ENCODE measurements at places on chromosomes 12 and 14.
A peak's percentile ranks its signal among the peaks of the same experiment; 100 is the strongest.

DNA sequence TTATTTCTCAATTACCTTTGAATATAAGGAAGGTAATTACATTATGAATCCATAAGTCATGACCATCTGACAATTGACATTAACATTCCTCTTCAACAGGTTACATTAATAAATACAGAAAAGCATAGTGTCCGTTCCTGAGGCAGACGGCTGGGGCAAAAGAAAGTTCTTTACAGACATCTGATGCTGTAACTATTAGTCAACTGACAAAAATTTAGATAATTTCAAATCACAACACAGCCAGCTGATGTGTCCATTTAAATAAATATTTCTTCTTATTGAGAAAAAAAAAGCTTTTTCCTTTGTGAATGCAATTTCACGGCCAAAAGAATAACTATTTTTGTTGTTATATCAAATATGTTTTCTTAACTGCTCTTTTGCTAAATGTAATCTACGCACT is 9.2 kb upstream of the PYROXD1 start:
- no peak for DNase-seq

DNA sequence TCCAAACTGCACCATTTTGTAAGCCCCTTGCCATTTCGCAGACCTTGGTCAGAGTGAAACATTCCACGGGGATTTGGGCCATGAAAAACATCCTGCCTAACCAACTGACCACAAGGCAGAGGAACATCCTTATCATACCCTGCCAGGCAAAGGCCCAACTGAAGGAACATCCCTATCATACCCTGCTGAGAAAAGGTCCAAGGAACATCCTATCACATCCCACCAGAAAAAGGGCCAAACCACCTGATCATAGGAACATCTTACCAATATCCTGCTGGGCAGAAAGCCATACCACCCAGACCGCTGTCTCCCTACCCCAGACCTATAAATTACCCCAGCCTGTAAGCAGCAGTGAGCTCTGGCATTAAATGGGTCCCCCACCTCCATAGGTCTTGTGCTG is 19.4 kb upstream of the LRRC9 start:
- DNase-seq: no peak

DNA sequence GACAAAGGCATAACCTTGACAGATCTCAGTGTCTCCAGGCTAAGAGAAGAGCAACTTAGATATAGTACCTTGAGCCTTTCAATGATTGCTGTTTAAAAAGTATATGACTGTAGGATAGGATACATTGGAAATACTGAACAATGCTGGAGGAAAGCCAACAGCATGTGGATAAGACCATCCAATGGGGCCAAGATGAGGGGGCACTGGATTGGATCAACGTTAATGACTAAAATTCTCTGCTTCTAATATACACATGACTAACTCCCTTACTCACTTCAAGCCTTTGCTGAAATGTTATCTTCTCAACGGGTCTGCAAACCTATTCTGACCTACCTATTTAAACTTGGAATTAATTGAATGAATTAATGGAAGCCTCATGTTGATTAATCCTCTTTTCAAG is 354.9 kb downstream of the RAD51B start:
- DNase-seq: no peak

DNA sequence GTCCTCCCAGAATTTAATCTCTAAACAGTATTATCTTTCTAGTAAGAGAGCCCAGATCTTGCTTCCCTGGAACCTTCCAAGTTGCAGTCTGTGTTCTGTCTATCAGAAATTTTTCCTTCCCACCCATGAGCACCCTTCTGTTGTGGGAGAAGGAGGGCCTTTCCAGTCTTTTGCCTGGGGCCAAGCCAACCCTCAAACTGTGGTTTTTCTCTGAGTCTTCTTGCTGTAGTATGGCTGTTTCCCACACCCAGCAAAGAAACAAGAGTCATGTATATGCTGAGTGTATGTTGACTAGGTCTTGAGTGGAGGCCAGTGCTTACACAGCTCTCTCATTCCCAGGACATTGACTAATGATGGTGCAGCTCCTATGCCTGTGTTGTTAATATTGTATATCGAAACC is 104.5 kb downstream of the TGFB3 start:
- no peak for DNase-seq

GRCh38 chr14:99432485-99432884 is 48.2 kb downstream of the SETD3 start:
- no peak for DNase-seq

DNA sequence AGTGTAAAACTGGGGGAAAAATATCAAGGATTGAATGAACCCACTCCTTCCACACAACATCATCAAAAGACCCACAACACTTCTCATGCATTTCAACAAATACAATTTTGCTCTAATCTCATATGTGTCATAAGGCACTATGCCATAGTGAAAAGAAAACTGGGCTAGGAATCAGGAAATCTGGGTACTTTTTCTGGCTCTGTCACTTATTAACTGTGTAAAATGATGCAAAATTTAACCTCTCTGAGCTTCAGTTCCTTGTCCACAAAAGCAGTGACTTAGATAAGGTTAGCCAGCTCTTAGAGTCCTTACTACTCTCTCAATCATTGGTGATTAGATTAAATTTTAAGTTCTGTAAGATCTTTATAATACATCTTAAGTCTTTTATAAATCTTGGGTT is 250.5 kb upstream of the SOX5 start:
- no peak for DNase-seq

GRCh38 chr14:89327771-89328212 is 89.2 kb downstream of the FOXN3 start:
- DNase-seq: no peak

DNA sequence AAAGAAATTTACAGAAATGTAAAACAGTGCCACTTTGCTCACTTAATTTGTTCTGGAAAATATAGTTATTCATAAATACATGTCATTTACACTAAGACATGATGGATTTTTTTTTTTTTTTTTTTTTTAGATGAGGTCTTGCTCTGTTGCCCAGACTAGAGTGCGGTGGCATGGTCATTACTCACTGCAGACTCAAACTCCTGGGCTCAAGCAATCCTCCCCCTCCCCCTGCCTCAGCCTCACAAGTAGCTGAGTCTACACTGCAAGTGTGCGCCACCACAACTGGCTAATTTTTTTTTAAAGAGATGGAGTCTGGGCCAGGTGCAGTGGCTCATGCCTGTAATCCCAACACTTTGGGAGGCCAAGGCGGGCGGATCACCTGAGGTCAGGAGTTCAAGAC is 101.2 kb downstream of the PPP2R5C start:
- DNase-seq: no peak

- no peak for DNase-seq
These were observed 12.3 kb upstream of the GPRC5D start for GRCh38 chr12:12964255-12964654.

DNA sequence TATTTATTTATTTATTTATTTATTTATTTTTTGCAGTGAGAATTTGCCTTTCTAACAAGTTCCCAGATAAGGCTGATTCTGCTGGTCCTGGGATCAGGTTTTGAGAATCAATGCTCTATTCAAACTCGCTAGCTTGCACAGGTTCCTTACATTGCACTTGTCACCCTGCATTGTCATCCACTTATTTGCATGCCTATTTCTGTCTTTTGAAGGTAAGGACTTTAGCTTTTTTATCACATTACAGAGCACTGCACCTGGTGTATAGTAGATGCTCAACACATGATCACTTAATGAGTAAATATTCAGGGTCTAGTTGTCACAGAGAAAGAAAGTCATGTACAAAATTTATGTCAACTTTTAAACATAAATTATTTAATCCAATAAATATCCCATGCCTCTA is 219.7 kb upstream of the BTG1 start:
- no peak for DNase-seq

DNA sequence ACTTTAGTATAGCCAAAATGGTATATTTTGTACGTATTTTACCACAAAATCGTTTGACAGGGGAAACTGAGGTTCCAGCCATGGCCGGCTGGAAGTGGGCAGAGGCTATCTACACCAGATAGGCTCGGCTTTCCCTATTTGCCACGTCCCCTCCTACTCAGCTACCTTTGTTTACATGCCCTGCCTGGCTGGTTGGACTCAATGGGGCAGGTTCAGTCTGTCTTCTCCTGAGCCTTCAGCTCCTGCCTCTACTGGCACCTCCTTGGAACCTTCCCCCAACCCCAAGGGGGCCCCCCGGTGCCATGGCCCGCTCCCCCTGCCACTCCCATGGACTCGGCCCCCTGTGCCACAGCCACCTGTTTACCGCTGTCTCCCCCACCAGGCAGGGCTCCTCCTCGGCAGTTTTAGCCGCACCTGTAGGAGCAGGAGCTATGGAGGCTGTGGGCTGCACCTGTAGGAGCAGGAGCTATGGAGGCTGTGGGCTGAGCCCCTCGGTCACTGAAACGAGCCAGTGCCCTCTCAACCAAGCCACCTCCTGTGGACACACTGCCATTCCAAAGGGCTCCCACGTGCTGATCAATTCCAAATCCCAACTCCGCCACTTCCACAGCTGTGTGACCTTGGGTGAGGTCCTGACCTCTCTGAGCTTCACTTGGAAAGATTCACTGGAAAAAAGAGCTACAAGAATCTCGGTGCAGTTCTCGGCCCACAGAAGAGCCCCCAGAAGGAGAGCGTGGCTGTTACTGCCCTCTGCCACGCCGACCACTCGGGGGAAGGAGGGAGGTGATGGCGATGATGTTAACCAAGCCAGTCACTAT is 62.2 kb downstream of the NCOR2 start:
- DNase-seq: no peak

- DNase-seq: no peak
These were observed 932 bp downstream of the ADCY6 start for GRCh38 chr12:48787791-48788523.

GRCh38 chr14:48967419-48967818 is 618.8 kb downstream of the RPS29 start:
- DNase-seq: no peak

- DNase-seq: no peak
These were observed 118.7 kb upstream of the PTPRQ start for GRCh38 chr12:80325167-80325959.

DNA sequence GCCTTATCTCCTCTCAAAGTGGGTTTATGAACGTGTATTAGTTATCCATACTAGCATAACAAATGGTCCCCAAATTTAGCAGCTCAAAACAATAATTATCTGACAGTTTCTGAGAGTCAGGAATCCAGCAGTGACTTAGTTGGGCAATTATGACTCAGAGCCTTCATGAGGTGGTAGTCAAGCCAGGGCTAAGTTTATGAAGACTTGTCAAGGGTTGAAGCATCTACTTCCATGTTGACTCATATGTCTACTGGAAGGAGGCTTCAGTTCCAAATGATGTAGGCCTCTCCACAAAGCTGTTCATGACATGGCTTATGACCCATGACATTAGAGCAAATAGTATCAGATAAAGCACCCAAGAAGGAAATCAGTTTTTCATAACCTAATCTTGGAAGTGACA is 73.2 kb downstream of the IPO8 start:
- DNase-seq: no peak

GRCh38 chr14:33081259-33081658 is 142.6 kb downstream of the NPAS3 start:
- DNase-seq: no peak

GRCh38 chr12:57491393-57492280 is 3.8 kb downstream of the MARS1 start:
- DNase-seq: peak; percentile 18

DNA sequence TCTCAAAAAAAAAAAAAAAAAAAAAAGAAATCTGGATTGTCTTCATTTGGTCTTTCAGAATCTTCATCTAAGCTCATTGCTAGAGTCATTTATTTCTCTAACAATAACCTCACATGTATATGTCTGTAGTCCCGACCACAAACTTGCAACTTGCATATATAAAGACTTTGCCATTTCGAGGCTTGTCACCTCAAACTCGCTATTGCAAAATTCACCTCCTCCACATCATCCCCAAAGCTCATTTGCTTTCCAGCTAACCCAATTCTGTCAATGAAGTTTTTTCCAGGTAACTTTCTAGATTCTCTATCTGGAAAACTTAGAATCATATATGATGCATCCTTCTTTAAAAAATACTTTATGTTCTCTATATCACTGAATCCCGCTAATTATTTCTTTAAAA is 393.2 kb upstream of the ATXN7L3B start:
- DNase-seq: no peak

DNA sequence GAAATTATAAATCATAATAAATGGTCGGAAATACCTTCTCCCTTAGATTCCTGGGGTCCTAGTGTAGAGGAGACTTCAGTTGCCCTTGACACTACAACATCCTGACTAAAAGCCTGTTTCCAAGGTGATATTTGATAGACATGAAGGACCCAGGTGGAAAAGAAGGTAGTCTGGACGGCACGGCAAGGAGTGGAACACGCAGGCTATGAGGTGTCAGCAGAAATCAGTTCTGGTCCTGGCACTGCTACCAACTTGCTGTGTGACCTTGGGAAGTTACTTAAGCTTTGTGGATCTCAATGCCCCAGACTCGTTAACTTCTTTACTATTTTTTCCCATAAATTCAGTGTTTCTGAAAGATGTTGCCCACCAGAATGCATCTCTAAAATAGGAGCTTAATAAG is 36.9 kb upstream of the BCL2L14 start:
- DNase-seq: no peak

DNA sequence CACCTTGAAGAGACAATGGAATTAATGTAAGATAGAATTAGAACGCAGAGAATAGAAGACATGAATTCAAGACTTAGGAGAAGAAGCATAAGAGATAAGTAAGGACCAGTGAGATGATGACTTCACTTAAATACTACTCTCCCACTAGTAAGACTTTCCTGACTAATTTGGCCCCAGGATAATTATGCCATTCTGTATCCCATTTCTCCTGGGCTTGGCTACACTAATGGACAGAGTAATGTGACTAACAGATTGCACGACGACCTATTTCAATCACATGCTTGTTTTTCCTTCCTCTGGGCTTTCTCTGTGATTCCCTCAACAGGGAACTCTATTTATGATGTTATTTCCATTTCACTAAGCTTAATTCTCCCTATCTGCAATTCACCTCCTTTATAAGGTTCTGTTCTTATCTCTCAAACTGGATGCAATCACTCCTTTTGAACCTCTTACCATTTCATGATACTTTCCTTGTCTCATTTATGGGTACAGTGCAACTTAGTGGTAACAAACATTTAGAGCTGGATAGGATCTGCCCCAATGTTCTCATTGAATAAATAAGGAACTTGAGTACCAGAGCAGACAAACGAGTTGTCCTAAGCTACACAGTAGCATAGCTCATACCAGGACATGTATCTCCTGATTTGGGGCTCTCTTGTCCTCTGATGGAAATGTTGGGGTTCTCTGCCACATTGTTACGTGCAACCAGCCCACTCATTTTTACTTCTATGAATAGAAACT is 102.7 kb downstream of the BTG1 start:
- DNase-seq: no peak

GRCh38 chr12:106878804-106879203 is 76.9 kb upstream of the TMEM263 start:
- no peak for DNase-seq

GRCh38 chr14:37343307-37344094 is 145.8 kb downstream of the MIPOL1 start:
- no peak for DNase-seq
